ENCODE measurements at places on chromosomes 5 and 9.

DNA sequence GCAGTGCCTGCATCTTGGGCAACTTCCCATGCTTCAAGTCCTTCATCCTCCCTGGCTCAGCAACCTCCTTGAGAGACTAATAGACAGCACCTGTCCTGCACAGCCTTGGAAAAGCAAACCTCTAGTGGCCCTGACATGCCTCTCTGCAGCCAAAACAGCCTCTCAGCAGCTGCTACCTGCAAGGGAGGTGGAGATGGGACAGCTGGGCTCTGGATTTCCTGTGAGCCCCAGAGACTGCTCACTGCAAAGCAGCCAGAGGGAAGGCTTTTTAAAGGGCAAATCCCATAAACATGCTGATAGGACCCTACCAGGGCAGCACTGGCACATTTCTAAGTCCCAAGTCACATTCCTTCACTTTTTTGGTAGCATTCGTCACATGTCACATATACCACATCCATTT, 31.5 kb upstream of the MYORG start:
- no peak for DNase-seq

DNA sequence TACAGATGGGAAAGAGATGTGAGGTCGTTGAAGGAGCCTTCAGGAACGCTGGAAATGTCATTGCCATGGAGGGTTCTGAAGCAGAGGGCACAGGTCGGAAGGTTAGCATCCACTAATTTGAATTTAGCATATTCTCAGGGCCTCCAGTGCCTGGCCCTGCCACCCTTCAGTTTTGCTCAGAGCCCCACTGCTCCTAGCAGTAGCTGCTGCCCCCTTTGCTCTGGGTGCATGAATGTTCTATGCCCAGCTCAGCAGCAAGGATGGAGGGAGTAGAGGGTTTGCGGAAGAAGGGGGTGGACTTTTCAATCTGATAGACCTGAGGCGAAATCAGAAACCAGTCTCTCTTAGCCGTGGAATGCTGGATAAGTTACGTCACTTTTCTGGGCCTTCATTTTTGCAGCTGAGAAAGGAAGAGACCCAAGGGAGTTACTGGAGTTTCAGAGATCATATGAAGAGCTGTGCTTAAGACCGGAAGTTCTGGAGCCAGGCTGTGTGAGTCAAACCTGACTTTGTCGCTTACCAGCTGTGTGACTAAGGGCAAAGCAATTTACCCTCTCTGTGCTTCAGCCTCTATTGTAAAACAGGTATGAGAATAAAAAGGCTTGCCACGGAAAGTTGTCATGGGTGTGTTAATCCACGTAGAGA, 133.2 kb upstream of the PANK3 start:
- no peak for DNase-seq

- DNase-seq, result no peak
Observed at GRCh38 chr9:80867731-80868130, 821.6 kb downstream of the TLE1 start.

- DNase-seq, result no peak
Observed at GRCh38 chr9:70044490-70045307, 1.1 kb downstream of the MAMDC2 start.
